SW480 (cell line): ENCODE measurements at places on chromosomes 1 and 21.

DNA sequence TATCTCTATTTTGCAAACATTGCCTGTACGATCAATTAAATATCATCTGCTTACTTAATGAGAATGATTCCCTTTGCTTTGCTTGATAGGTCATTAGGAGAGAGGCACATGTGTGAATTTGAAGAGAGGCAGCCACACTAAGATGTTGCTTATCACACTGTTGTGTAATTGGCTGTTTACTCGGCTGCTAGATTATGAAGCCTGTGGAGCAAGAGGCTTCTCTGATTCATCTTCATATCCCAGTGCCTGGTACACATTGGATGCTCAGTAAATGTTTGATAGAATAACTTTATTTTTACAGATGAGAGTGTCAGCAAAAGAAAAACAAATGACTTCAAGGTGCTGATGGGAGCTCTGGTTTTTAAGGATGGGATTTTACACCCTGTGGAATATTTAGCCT lies 156.2 kb upstream of the C8B start:
- no peak for DNase-seq

GRCh38 chr1:248189026-248189425 lies 8.0 kb upstream of the OR2M3 start:
- DNase-seq = no peak

- no peak for DNase-seq
Measured at GRCh38 chr1:172704001-172704400, 45.1 kb downstream of the FASLG start.

GRCh38 chr1:185966471-185966870 lies 232.3 kb downstream of the HMCN1 start:
- DNase-seq = no peak

DNA sequence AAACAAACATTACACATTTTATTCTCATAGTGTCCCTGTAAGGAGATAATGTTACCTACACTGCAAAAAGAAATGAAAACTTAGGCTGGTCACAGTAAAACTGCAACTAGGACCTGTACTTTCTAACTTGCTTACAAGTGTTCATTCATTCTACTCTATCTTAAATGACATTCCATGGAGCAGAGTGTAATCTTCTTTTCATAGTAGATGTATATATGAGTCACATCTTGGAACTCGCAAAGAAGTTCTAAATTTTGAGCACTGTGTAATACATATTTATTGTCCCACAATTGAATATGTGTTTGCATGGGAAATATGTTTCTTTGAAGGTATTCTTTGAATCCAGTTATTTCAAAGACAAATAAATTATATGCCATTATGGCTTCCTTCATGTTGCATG lies 1258.5 kb upstream of the ADGRL2 start:
- DNase-seq = no peak

GRCh38 chr1:192224846-192225245 lies 66.6 kb downstream of the RGS18 start:
- no peak for DNase-seq

DNA sequence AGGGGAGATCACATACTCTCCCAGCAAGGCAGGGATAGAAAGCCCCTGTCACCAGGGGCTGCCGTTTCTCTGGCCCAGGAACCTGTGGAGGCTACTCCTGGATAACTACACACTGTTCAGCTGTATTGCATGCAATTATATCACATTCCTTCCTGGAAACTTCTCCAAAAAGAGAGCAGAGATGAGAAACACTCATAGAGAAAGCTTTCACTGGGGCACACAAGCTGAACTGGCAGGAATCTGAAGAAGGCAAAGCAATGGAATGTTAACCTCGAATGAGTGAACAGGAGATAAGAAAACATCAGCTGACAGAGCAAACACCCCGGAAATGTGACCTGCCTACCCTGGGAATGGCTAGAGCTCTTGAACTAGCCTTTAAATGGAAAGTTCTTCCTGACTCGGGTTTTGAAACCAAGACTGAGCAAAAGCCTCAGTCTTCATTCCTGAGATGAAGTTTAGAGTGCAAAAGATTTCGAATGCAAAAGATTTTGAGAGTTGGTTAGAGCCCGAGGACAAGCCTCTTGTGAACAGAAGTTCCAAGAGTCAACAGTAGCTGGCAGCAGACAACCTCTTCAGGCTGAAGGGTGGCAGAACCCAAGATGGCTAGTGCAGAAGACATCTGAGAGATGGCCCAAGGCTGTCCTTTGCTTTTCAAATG lies 32.3 kb downstream of the CCN1 start:
- DNase-seq = peak; percentile 53

- no peak for DNase-seq
Measured at GRCh38 chr1:228448372-228448771, 31.7 kb upstream of the TRIM17 start.

DNA sequence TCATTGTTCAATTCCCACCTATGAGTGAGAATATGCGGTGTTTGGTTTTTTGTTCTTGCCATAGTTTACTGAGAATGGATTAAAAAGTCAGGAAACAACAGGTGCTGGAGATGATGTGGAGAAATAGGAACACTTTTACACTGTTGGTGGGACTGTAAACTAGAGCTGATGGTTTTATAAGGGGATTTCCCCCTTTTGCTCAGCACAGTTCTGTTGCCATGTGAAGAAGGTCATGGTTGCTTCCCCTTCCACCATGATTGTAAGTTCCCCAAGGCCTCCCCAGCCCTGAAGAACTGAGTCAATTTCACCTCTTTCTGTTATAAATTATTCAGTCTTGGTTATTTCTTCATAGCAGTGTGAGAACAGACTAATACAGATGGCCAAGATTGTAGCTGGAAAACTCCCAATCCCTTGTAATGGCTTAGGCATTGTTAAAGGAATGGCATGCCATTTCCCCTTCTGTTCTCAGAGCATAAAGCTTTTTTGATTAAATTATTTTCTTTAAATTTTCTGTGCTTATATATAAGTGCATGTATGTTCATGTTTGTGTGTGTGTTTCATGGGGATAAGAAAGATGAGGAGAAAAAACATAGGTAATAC lies 144.8 kb downstream of the BACH1 start:
- DNase-seq = no peak

DNA sequence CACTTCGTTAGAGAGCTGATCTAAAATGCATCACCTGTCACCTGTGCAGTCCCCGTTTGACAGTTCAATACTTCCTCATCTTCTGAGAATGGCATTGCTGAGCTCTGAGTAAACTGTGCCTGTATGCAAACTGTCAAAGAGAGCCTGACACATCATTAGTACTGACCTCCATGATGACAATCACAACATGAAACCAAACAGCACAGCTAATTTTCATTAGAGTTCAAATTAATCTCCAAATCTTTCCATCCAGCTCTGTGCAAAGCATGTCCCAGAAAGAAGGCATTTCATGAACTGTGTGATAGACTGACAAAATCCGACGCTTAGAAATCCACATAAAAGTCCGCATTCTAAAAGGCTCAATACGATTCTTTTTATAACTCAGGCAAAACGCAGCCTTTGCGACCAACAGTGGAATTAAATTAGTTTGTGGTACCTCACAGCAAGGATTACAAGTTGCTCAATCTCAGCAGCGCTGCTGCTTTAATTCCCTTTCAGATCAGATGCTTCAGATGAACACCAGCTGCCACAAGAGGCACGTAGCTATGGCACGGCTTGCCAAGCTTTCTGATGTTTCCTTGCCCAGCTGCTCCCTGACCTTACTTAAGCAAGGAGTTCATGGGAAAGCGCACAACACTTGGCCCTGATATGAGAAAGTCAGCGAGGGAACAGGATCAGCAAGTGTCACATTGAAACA lies 765.5 kb upstream of the PRMT6 start:
- DNase-seq = no peak
